ENCODE measurements at places on chromosomes 5 and 9.

DNA sequence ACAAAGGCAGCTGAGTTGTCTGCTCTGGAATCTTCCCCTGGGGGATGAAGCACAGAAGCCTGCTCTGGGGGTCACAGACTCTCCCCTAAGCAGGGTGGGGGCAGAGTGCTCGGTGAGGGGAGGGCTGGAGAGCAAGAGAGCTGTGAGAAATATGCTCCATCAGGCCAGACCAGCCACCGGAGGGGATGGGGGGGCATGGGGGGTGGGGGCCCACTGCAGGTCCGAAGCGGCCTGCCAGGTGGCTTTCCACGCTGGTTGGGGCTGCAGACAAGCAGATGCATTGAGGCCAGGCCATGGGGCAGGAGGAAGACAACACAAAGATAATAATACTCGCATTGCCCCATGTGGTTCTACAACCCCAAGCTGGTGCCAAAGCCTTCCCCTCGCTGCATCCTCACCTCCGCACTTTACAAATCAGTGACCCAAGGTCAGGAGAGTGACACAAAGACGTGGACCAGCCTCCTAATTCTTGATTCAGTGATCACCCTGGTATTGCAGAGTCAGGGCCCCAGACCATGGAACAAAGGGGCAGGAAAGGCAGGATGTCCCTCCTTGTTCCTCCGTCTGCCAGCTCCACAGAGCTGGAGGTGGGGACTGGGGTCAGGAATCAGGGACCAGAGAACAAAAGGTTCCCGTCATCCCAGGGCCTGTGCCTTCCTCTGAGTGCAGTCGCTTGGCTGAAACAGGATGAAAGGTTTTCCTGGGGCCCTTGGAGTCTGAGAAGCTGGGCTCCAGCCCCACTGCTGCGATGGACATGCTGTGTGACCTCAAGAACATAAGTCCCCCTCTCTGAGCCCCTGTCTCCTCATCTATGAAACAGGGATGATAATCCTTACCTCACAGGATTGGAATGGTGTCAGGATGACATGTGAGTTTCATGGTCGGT lies 37.2 kb upstream of the GABRP start:
- DNase-seq, result no peak

DNA sequence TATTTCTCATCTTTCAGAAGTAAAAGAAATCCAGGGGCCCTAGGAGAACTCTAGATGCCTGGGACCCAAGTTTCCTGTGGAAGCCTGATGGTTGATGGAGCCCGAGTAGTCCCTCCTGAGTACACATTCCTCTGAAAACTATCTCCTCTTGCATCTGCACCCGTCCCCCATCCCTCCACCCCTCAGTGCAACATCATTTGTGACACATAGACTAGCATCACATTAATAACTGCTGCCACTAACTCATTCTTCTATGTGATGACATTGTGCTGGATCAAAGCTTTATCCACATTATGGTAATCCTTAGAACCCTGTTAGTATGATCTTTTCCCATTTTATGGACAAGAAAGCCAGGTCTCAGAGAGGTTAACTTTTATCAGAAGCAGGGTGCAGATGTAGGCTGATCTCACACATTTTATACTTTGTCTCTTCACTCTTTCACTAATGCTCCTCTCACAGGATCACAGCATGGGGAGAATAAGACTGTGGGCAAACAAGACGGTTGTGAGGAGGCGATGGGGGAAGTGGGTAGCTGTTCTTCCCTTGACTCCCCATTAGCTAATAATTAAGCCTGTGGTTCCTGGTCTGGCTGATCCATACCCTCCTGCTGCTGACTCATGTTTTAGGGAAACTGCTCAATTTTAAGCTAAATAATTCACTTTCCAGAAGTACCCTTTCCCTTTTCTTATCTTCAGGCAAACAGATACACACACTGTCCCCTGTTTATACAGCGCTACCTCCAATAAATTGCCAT lies 3.9 kb upstream of the HK3 start:
- DNase-seq, result no peak

DNA sequence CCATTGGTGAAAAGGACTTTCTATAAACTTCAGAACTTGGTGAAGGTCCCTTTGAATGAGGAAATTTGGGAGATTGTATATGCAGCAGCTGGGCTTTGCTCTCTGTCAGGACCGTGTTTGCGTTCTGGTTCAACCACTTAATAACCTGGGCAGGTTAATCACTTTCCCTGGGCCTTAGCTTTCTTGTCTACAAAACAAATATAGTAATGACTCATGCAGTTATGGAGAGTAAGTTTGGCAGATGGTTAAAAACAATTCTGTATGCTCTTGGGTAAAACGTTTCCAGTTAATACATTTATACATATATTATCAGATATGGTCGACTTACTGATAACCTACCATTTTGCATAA lies 197.0 kb downstream of the ARHGEF28 start:
- no peak for DNase-seq

- DNase-seq, result no peak
Measured at GRCh38 chr9:136021171-136021871, 60.1 kb upstream of the UBAC1 start.

GRCh38 chr5:142654578-142655058 lies 31.3 kb downstream of the FGF1 start:
- no peak for DNase-seq
